ENCODE measurements at places on chromosomes 5 and 9.

GRCh38 chr9:130901498-130902203 is 5.0 kb upstream of the QRFP start:
- DNase-seq = no peak

- peak; percentile 47 for DNase-seq
Observed at GRCh38 chr5:134964359-134965270, 3.1 kb upstream of the CATSPER3 start.

DNA sequence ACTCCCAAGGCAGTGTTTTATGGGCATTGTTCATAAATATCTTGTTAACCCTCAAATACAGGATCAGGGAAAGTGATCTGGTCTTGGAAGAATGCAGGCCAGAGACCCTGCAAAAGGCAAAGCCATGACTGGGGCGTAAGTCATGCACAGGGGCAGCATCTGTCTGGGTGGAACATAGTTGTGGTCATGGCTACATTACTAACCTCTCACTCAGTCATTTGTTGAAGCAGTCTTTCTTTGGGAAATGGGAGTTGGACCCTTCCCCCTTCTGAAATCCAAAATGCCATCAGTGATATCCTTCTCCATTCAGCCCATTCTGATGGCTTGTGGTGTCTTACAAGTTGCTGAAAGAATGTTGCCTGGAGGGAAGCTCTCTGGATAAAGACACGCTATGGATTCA is 68.1 kb downstream of the GDNF start:
- no peak for DNase-seq

DNA sequence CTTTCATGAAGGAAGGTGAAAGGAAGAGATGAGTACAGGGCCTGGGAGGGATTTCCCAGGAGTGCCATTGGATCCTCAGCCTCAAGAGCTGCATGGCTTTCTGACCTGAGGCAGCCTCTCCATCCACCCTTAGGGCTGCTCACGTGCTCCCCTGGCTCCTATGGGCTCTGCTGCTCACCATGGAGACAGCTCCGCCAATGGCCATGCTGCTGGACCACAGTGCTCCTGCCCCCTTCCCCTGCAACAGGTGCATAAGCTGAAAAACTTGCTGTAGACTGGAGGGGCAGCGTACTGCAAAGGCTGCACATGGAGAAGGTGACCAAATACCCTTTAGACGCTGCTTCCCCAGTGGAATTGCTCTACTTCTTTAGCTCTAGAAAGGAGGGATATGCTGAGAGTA is 112.7 kb upstream of the PANK3 start:
- DNase-seq = no peak

DNA sequence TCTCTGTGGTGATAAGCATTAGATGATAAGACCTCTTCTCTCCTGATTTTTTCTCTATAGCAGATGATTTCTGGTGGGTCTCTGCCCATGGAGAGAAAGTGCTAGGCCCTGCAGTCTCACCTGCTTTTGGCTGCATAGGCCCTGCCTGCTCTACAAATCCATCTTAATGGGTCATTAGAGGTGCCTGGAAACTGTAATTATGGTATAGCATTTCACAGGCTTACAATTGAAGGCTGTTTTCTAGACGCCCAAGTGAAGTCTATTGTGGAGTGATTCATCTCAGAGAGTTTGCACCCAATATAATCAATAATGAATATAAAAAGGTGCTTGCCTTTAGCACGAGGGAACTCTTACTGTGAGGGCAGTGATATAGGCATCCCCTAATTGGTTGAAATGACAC is 33.8 kb downstream of the NEUROG1 start:
- no peak for DNase-seq

DNA sequence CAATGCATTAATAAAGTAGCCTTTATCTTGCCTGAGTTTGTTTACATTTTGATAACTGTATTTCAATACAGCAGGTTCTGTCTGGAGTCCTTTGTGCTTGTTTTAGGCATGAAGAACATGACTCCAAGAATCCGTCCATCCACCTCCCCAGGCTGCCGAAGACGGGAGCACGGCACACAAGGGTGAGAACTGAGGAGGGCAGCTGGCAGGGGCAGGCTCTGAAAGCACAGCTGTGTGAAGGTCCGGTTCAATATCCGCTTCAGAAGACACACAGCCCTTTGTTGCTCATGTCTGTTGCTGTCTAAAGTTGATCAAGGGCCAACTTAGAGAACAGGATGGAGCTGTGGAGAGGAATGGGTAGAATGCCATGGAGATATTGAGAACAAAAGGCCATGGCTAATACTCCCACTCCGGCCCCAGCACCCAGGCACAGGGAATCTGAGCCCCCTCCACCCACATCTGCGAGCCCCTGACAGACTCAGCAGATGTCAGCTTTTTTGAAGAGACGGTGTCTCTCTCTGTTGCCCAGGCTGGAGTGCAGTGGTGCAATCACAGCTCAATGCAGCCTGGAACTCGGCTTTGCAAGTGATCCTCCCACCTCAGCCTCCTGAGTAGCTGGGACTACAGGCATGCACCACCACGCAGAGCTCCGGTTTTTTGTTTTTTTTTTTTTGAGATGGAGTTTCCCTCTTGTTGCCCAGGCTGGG is 58.5 kb upstream of the GNE start:
- no peak for DNase-seq

DNA sequence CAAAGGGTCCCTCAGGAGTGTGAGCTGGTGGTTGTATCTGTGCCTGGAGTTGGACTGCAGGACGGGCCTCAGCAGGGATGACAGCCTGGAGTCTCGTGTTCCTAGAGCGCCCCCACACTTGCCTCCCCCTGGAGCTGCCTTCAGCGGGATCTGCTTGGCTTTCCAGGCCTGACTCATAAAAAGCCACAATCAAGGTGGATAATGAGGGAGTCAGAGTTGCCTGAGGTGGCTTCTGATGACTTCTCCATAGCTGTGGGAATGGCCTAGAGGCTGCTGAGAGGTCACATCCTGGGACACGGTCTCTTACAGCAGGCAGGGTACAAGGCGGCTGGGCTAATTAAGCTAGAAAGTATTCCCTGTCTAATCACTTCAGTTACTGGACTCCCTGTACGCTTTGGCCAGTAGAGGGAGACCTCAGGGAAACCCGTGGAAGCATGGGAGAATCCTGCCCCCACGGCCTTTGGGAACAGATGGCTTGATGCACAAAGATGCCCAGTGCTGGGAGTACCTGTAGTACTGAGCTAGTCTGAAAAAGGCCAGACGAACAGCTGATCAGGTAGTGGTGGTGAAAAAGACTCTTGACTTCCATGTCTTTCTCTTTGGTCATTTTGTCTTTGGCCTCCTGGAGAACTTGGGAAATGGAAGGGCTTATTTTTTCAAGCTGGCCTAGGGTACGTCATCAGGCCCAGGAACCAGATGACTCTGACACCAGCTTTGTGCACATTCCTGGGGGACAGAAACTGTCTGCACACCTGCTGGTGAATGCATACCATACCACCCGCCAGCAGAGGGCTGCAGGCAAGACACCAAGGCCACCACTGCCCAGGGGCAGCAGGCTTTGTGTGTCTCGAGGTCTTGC is 16.1 kb upstream of the FRRS1L start:
- no peak for DNase-seq

- DNase-seq = no peak
Observed at GRCh38 chr9:33230756-33231622, 9.0 kb upstream of the SPINK4 start.

- DNase-seq = no peak
Observed at GRCh38 chr9:114240647-114241558, 82.0 kb upstream of the ORM1 start.

DNA sequence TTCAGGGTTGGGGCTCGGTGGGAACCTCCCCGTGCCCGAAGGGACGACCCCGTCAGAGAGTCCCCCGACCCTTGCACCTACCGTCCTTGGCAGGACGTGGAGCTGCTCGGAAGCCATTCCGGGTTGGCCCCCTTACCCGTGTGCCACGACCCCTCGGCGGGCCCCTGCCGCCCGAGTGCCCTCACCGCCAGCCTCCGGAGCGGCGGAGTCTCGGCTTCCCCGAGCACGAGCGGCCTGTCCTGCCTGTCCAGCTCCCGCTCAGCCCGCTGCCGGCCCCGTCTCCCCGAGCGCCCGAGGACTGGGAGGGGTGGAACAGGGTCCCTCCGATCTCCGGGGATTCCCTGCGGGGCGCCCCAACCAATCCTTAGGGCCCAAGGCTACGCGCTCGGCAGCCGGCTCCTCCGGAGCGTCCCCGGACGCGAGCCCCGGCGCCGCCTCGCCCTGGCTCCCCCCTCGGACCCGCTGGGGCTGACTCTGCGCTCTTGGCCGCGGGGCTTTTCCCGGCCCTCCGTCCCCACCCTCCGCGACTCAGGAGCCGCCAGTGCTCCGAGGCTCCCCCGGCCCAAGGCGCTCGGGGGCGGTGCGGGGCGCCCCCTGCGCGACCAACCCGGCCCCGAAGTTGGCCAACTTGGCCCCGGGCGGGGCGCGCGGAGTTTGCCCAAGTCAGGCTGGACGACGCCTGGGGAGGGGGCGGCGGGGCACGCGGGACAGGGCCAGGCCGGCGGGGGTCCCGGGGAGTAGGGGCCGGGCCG is 654 bp downstream of the ADAMTS2 start:
- DNase-seq = no peak

DNA sequence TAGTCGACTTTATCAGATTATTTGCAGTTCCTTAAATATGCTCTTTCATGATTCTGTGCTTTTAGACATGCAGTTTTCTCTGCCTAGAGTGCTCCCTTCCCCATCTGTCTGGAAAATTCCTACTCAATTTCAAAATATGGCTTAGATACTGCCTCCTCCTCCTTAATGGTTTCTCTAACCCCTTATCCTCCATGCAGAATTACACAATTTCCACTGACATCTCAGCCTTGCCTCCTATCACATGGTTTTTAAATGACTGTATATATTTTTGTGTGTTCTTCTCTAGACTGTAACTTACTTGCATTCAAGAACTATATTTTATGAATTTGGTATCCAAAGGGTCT is 85.2 kb downstream of the SLC44A1 start:
- DNase-seq = no peak

DNA sequence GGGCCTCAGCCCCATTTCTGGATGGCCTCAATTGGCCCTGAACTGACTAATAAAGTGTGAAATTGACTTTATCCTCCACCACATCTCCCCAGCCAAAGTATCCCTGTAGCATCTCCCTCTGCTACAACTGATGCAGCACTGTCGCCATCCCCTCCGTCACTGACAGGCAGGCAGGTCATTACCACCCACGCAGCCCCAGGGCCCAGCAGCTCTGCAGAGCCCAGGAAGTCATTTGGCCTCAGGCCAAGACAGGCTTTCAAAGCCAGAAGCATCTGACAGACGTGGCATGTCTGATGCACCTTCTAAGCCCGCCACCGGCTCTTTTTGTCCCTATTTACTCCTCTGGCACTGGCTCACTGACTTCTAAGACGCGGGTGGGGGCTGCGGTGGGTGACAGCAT is 65.3 kb downstream of the ARHGEF37 start:
- DNase-seq = no peak

- peak; percentile 14 for DNase-seq
Observed at GRCh38 chr9:78121488-78121887, 89.9 kb upstream of the GNAQ start.

- no peak for DNase-seq
Observed at GRCh38 chr9:108057421-108058134, 568.0 kb upstream of the KLF4 start.

- no peak for DNase-seq
Observed at GRCh38 chr9:91117959-91118703, 243.6 kb downstream of the AUH start.

GRCh38 chr9:115739096-115739875 is 414.3 kb upstream of the PAPPA start:
- no peak for DNase-seq

- DNase-seq = no peak
Observed at GRCh38 chr5:113050721-113051382, 74.3 kb downstream of the DCP2 start.

DNA sequence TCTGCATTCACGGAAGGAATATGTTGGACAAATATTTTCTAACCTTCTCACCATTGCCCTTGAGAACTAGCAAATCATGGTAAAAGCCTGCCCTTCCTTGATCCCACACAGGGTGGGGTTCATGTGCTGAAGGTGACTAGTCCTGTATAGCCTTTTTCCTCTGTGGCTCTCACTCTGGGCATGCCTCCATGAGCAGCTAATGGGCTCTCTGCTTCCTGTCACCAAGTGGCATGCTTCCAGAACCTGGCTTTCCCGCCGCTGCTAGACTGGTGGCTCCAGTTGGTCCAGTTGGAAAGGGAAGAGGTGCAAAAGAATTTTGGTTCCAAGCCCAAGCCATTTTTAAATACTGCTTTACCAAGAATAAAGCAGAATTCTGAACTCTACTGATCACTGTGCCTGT is 35.5 kb downstream of the FBXO10 start:
- DNase-seq = no peak

GRCh38 chr5:177006265-177006972 is at the start of gene UIMC1:
Gene UIMC1, minus strand, starts transcription at chr5:177006779. Its CDS starts 24,164 bp downstream, at chr5:176982615.
- peak; percentile 80 for DNase-seq

DNA sequence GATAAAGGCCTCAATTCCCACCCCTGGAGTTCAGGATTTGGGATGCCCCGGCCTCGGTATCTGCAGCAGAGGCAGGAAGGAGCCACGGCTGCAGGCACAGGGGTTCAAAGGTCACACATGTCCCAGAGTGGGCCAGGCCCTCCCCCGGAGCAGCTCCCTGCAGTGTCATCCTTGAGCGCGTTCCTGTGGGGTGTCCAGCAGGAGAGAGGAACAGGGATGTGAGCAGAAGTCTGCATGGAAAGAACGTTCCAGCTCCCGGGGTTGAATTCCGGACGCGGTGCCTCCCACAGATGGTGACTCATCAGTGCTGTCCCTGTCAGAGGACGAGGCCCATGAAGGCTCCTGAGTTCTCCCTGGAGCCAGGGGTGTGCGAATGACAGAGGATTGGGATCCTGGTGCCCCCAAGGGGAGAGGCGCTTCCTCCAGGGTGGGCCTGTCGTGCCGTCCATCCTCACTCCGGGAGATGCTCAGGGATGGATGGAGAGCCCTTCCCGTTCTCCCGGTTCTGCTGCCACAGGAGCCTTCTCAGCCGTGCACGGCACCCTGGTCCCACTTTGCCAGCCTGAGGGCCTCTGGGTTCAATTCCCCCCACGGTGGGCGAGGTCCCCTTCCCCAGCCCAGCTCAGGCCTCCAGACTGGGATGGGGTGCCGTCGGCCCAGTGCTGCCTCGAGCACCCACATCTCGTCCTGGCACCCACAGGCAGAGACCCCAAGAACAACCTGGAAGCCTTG is 3.1 kb downstream of the LCN1 start:
- DNase-seq = no peak

DNA sequence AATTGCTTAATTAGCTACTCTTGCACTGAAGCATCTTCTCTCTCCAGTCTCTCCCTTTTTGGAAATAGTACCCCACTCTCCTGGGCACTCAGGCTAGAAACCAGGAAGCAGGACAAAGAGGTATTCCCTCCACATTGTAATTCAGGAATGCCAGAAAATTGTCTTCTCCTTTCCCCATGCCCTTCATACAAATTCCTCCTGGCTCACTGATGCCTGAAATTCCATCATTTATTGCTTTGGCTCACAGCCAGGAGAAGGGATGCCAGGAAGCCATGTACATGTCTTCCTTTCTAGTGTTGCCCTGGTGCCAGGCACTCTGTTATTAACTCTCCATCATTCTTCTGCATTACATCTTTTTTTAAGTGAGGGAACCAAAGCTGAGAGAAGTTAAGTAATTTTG is 716.5 kb upstream of the C9orf72 start:
- no peak for DNase-seq

GRCh38 chr5:115940080-115940810 is 22.0 kb upstream of the LVRN start:
- no peak for DNase-seq
